ENCODE measurements at places on chromosomes 7 and 10.

GRCh38 chr10:133336577-133337369 is at the start of gene CALY:
Gene CALY, minus strand, starts transcription at chr10:133336896. Its CDS starts 7,907 bp downstream, at chr10:133328989.
- DNase-seq, result peak; percentile 81

- DNase-seq, result no peak
Measured at GRCh38 chr7:110964775-110965174, 126.2 kb upstream of the LRRN3 start.

- no peak for DNase-seq
Measured at GRCh38 chr10:49119746-49120145, 4.4 kb upstream of the VSTM4 start.

DNA sequence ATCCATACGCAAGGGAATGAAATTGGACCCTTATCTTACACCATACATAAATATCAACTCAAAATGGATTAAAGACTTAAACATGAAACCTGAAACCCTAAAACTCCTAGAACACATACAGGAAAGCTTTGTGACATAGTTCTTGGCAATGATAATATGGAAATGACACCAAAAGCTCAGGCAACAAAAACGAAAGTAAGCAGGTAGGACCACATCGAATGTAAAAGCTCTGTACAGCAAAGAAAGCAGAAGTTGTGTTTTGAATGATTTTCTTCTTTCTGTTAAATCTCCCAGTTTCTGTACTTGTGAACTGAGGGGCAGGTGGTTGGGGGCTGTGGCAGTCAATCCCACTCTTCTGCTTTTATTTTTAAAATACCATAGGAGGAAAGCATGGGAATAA is 368.4 kb upstream of the PODXL start:
- no peak for DNase-seq

GRCh38 chr7:112510743-112511110 is 29.9 kb downstream of the LSMEM1 start:
- no peak for DNase-seq

DNA sequence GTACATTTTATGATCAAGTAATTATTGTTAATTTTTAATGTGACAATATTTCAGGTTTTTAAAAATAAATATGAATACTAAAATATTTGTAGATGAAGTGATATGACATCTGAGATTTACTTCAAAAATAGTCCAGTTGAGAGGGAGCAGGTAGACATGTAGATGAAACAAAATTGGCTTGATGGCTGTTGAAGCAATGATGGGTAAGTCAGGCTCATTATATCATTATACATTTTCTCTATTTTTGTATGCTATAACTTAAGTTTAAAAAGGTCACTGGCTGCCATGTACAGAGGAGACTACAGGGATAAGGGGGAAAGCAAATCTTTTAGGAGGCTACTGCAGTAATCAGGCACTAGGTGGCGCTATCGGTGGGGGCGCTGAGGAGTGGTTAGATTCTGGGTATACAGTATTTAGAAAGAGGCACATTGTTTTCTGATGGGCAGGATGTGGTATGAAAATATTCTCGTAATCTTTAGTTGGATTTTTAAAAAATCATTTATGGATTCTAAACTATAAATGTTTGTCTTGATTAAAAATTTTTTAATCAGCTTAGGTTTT is 189.8 kb upstream of the IMMP2L start:
- peak; percentile 46 for DNase-seq

DNA sequence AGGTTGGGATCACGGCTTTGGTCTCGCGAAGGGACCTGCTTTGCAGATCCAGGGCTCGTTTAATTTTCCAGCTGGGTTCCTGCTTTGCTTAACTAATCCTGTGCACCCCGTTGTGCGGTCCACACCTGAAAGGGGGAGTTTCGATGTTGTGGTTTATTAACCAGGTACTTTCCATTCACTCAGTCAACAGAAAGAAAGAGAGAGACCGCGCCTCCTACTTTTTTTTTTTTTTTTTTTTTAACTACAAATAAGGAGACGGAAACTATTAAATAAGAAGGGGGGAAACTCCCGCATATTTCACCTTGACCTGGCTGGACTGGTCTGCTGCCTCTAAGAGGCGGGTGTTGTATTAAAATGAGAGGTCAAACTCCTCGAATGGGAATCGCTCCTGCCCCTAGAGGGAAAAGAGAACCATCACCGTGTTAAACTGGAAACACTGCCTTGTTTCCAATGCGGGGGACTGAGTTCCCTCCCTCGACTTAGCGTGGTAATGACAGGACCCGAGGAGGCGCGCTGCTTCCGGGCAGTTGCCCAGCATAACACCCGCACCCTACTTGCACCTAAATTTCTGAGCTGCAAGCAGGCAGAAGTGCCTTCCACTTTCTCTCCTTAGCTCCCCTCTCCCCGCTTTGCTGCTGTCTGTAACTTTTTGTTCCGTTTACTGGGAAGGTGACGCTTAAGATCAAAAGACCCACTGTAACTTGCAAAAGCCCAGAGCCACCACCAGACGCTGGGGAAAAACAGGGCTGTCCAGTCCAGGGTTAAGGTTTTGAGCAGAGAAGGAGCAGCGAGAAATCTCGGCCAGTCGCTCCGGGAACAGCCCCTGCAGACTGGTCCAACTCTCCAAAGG is 1.1 kb upstream of the ITGB8 start:
- peak; percentile 57 for DNase-seq

DNA sequence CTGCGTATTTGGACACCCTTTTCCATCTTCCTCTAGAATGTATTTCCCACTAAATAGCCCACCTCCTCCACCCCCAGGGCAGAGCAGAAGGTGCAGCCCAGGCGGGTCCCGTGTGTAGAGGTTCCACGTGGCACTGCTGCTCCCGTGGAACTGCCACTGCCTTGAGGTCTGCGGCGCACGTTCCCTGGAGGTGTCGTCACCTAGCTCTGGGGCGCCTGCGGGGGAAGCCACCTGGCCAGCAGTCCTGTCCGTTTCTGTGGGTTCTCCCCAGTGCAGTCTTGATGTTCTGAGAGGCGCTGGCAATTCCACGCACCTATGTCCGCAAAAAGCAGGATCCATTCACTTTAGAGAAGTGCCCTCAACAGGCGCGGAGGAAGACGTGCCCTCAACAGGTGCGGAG is 21.9 kb downstream of the BNIP3 start:
- no peak for DNase-seq

DNA sequence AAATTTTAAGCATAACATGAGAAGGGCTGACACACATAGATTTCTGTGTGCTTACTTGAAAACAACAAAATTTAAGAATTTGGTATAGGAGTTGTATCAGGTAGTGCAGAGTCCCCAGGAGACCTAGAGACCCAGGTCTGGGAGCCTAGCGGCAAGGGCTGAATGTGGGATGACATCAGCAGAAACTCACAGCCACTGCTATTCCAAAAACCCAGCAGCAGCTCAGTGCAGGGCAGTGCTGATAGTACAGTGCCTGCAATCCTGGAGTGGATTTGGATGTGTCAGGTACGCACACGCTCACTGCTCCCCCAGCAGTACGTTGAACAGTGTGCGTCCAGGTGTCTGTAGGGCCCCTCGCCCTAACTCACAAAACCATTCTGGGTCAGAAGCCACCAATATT is 87.1 kb downstream of the EGFR start:
- DNase-seq, result no peak

DNA sequence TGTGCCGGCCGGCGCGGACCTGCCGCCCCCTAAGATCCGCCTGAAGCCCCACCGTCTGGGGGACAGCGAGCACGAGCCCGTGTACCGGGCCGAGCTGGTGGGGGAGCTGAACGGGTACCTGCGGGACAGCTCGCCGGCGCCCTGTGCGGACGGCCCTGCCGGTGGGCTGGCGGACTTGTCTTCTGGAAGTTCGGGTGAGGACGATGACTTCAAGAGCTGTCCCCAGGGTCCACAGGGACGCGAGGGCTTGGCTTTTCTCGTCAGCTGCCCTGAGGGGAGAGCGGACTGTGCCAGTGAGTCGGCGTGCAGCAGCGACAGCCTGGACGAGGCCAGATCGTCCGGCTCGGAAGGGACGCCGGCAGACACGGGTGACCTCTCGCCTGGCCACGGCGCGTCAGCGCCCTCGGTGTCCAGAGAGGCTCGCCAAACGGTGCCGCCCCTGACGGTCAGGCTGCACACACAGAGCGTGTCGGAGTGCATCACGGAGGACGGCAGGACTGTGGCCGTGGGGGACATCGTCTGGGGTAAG is 8.5 kb downstream of the PWWP2B start:
- no peak for DNase-seq

DNA sequence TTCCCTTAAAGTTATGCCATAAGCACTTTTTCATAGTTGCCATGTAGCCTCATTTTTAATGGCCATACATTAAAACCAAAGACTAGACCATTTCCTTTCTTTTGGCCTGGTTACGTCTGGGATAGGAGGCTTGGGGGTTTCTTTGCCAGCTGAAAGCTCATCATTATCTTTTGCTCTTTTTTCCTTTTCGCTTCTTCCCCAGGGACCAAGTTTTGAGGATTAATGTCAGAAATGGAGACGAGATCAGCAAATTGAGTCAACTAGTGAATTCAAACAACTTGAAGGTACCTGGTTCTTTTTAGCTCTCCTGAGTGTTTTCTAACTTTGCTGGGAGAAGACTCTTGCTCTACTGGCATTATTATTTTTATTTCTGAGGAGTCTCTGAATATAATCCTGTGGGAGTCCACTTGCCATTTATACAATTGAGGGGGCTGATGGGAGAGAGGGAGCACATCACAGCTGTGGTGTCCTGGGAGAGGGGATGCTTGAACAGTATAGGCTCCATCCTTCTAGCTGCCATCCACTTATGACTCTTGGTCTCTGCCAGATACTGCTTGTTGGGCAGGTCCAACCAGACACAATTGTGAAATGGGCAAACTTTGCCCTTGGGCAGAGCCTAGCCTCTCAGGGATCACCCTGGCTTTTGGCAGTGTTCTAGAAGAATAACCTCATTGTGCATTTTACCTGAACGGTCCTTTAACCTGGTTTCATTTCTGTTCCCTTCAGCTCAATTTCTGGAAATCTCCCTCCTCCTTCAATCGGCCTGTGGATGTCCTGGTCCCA is 5.8 kb downstream of the CPA4 start:
- DNase-seq, result no peak

DNA sequence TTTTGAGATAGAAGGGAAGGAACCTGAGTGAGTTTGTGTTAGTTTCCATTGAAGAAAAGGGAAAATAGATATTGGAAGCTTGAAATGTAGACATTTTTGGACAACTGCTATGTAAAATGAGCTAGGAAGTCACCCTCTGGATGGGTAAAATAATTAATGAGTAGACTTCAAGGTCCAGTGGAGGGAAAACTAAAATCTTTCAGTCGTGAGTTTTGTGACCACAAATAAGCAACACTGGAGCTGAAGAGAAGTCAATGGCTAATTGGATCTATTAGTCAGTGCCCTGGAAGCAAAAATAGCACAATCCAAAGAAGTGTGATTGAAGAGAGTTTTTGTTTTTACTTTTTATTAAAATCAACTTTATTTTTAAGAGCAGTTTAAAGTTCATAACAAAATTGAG is 123.4 kb downstream of the MYO3A start:
- DNase-seq, result no peak

Data from B cell (primary cell).